Vagina (tissue), 2 donors: ENCODE measurements at places on chromosomes 5 and 9.

- H3K27me3 ChIP-seq: no peaks in the 10 kb centered on the region
- H3K4me1 ChIP-seq: peaks cover 9% of the 10 kb centered on the region
- no peak overlapping the region for H3K27ac ChIP-seq
- no peak for DNase-seq
Observed at GRCh38 chr9:3879315-3879714, 353.5 kb upstream of the RFX3 start.

DNA sequence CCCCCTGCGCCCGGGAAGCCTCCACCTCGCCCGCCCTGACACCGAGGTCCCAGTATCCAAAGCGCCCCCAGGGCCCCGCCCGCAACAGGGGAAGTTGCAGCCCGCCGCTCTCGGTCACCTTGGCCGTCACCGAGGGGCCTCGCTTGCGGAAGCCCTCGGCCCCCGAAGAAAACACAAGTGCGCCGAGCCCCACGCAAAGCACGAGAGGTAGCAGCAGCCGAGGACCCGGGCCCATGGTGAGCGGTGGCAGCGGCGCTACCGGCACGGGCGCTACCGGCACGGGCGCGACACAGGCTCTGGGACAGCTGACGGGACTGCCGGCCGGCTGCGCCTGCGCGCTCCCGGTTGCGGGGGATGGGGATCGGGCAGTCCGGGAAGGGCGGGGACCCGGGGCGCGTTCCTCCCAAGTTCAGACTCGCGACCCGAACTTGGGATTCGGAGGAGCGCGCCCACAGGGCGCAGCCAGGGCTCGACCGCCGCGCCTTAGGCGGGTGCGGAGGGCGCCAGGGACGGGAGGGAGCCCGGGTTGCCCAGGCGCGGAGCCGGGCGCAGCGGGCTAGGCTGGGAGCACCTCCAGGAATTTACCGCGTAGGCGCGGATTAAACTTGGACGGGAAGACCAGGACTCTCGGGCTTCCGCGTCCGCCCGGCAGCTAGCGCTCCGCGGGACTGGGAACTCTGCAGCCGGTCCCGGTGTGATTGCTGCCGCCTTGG lies at the start of gene PPIC:
PPIC (minus strand) TSS at position 335 of the 713 bp plus-strand sequence; CDS start at position 235, 100 bp downstream.
- no peaks in the 10 kb centered on the region for H3K36me3 ChIP-seq
- H3K27me3 ChIP-seq: no peaks in the 10 kb centered on the region
- peaks cover 9% of the 10 kb centered on the region for H3K4me1 ChIP-seq
- peak within 1 kb of the TSS; percentile 68 for H3K4me3 ChIP-seq
- DNase-seq: no peak

- H3K27me3 ChIP-seq: no peaks in the 10 kb centered on the region
- peak overlapping the region; percentile 69 for H3K4me3 ChIP-seq
- H3K27ac ChIP-seq: peak overlapping the region; percentile 84
- H3K4me1 ChIP-seq: peaks cover 38% of the 10 kb centered on the region
Observed at GRCh38 chr5:40681363-40682153, 1.8 kb downstream of the PTGER4 start.

DNA sequence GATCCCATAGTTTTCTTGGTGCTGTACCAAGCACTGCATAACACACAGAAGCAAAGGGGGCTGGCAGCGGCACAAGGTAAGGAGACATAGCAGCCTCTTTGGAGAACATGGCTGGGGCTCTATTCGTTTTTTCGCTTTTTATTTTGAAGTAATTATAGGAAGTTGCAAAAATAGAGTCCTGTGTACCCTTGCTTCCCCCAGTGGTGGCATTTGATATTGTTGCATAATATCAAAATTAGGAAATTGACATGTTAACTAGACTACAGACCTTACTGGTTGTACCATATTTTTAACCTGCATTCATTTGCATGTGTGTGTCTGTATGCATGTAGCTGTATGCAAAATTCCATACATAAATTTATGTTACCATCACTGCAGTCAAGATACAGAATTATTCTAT lies 6.6 kb upstream of the UBQLN1 start:
- no peaks in the 10 kb centered on the region for H3K36me3 ChIP-seq
- H3K4me1 ChIP-seq: no peaks in the 10 kb centered on the region
- no peak for DNase-seq
- no peak overlapping the region for H3K4me3 ChIP-seq

- peaks cover 5% of the 10 kb centered on the region for H3K27me3 ChIP-seq
- DNase-seq: no peak
- H3K27ac ChIP-seq: peak overlapping the region; percentile 59
- peaks cover 48% of the 10 kb centered on the region for H3K4me1 ChIP-seq
- H3K4me3 ChIP-seq: peak overlapping the region; percentile 50
Observed at GRCh38 chr9:14348373-14349145, 34.6 kb upstream of the NFIB start.

DNA sequence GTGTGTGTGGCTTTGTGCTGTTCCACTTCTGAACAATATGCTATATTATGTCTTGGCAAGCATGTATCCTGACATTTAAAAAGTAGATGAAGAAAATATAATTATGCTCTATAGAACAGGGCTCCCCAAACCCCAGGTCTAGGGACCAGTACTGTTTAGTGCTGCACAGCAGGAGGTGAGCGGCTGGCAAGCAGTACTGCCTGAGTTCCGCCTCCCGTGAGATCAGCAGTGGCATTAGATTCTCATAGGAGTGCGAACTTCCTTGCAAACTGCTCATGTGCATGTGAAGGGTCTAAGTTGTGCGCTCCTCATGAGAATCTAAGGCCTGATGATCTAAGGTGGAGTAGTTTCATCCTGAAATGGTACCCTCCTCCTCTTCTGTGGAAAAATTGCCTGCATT lies 979.1 kb upstream of the CTNND2 start:
- H3K27ac ChIP-seq: no peak overlapping the region
- no peak for DNase-seq
- H3K36me3 ChIP-seq: no peaks in the 10 kb centered on the region
- no peak overlapping the region for H3K4me3 ChIP-seq
- H3K27me3 ChIP-seq: no peaks in the 10 kb centered on the region

- no peaks in the 10 kb centered on the region for H3K4me1 ChIP-seq
- H3K27me3 ChIP-seq: no peaks in the 10 kb centered on the region
- H3K36me3 ChIP-seq: no peaks in the 10 kb centered on the region
- no peak overlapping the region for H3K4me3 ChIP-seq
- peak overlapping the region; percentile 9 for H3K27ac ChIP-seq
Observed at GRCh38 chr5:9537223-9538141, 8.4 kb downstream of the SEMA5A start.

GRCh38 chr9:112623198-112623597 lies 94.7 kb downstream of the INIP start:
- H3K27me3 ChIP-seq: no peaks in the 10 kb centered on the region
- no peaks in the 10 kb centered on the region for H3K4me1 ChIP-seq
- no peaks in the 10 kb centered on the region for H3K36me3 ChIP-seq
- DNase-seq: no peak
- H3K27ac ChIP-seq: no peak overlapping the region

GRCh38 chr5:153960269-153961215 lies 78.2 kb downstream of the FAM114A2 start:
- H3K4me1 ChIP-seq: no peaks in the 10 kb centered on the region
- DNase-seq: no peak
- no peaks in the 10 kb centered on the region for H3K27me3 ChIP-seq
- H3K27ac ChIP-seq: no peak overlapping the region
- H3K36me3 ChIP-seq: no peaks in the 10 kb centered on the region
- no peak overlapping the region for H3K4me3 ChIP-seq

GRCh38 chr9:127788337-127789011 lies 2.6 kb downstream of the CDK9 start:
- no peak for DNase-seq
- peaks cover 50% of the 10 kb centered on the region for H3K4me1 ChIP-seq
- no peak overlapping the region for H3K27ac ChIP-seq
- H3K36me3 ChIP-seq: no peaks in the 10 kb centered on the region
- H3K27me3 ChIP-seq: no peaks in the 10 kb centered on the region
- H3K4me3 ChIP-seq: no peak overlapping the region

DNA sequence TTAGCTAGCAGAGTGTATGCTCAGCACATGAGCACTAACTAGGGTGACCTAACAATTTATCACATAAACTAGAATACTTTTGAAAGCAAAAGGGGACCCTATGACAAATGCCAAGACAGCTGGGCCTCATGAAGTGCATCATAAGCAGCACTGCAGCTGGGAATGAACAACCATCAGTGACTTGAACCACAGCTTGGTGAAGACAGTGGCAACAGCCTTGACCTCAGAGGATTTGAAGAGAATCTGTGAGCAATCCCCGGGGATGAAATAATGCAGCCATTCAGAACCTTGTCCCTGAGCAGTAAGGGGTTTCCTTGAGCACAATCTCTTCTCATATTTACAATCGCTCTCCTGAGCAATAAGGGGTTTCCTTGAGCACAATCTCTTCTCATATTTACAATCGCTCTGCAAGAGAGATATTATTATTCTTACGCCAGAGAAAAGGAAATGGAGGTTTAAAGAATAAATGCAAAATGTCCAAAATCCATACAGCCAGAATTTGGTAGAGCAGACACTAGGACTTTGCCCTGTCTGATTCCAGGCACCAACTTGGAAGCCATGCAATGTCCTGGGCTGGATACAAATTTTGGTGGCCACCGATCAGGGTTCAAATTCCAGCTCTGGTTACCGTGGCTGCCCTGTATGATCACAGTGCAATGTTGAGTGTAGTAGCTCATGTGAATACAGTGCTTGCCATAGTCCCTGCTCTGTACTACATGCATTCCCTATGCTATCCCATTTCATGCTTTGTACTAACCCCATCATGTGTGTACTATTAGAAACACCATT lies 846 bp upstream of the NSG2 start:
- H3K36me3 ChIP-seq: no peaks in the 10 kb centered on the region
- no peak overlapping the region for H3K4me3 ChIP-seq
- no peaks in the 10 kb centered on the region for H3K4me1 ChIP-seq

- peaks cover 62% of the 10 kb centered on the region for H3K4me1 ChIP-seq
- H3K36me3 ChIP-seq: no peaks in the 10 kb centered on the region
- no peak overlapping the region for H3K4me3 ChIP-seq
- peak overlapping the region; percentile 97 for H3K27ac ChIP-seq
Observed at GRCh38 chr9:35910613-35911359, 1.5 kb downstream of the SPAAR start.

DNA sequence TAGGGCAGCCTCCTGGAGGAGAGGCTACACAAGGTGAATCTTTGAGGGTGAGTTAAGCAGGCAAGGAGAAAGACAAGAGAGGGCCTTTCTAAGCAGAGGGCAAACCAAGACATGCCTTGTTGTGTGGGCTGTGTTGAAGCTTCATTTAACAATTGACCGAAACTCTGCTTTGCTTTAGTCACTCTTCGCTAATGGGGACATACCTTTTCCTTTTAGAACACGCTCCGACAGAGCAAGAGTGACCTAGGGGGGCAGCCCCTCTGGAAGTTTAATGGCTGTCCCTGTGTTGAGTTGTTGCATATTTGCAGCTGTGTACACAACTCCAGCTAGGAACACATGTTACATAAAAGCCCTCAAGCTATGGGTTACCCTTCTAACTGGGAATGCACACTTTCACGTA lies 218.1 kb upstream of the WWC1 start:
- no peaks in the 10 kb centered on the region for H3K36me3 ChIP-seq
- H3K4me3 ChIP-seq: no peak overlapping the region
- no peaks in the 10 kb centered on the region for H3K4me1 ChIP-seq

DNA sequence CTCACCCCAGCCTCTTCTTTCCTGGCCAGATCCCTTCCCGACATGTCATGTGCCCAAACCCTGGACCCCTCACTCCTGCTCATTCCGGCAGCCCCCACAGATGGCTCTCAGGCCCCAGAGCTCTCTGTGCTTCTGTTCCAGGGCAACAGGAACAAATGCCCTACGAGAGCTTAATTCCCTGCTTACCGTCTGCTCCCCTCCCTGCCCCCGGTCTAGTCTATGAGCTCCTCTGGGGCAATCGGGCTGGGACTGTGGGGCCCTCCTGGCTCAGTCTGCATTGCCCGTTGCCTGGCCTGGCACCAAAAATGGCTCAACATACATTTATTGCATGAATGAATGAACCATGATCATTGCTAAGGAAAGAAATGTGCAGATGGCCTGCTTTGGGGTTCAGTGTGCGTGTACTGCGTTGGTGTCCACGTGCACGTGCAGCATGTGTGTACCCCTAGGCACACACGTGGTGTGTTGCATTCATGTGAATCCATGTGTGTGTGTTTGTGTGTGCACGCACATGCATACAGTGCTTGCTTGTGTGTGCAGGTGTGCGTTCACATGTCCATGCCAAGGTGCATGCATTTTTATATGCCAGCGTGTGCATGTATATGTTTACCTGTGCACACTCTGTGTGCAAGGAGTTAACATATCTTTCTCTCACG lies 201.2 kb upstream of the IER5L start:
- H3K27me3 ChIP-seq: no peaks in the 10 kb centered on the region
- no peaks in the 10 kb centered on the region for H3K36me3 ChIP-seq
- no peak overlapping the region for H3K4me3 ChIP-seq
- no peak overlapping the region for H3K27ac ChIP-seq

DNA sequence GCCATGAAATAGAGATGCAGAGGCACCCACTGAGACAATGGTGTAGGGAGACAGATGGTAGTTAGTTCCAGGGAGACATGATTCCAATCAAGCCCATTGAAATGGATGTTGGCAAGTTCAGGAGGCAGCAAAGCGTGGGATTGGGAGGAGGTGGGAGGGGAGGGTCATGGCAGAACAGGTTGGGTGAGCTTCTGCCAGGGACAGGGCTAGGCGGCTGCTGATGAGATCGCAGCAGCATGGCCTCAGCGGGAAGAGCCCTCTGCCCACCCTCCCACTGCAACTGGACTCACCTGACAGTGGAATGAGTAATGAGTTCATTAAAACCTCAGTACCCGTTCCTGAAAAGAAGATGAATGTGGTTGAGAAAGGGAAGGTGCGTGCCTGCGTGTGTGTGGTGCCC lies 418.2 kb downstream of the CDK5RAP2 start:
- H3K4me1 ChIP-seq: no peaks in the 10 kb centered on the region
- no peaks in the 10 kb centered on the region for H3K27me3 ChIP-seq
- no peaks in the 10 kb centered on the region for H3K36me3 ChIP-seq
- no peak for DNase-seq

DNA sequence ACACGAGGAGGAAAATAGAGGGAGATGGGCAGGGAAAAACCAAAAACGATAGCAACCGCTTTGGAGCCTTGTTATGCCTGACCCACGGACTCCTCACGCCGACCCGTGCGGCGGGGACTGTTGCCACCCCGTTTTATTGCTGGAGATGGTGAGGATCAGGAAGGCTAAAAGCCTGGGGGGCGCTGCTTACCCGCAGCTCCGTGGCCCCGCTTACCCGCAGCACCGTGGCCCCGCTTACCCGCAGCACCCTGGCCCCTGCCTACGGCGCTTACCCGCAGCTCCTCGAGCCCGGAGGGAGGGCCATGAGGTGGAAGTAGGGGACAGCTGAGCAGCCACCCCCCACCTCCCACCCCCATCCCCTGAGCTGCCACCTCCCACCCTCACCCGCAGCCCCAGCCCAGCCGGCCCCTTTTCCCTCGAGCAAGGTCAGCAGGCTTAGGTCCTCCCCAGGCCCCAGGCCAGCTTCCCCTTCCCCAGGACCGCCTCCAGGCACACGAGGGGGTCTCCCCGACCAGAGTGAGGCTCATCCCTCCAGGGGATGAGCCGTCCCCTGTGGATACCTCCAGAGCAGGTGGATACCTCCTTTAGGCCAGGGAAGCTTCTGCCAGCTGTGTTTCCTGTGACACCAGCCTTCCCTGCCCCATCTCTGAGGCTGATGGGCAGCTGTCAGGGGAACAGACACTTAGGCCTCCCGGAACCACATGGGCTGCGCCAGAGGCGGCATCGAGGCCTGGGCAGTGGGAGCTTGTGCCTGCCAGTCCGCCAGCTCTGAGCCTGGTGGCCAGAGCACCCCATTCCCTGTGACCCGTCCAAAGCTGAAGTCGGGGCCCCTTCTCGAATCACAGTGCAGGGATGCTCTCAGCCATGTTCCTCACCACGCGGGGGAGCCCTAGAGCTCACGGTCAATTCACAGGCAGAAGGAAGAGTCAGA lies 92.3 kb downstream of the LMX1B start:
- no peak overlapping the region for H3K4me3 ChIP-seq
- no peak overlapping the region for H3K27ac ChIP-seq
- no peaks in the 10 kb centered on the region for H3K27me3 ChIP-seq
- no peaks in the 10 kb centered on the region for H3K36me3 ChIP-seq

- H3K27me3 ChIP-seq: no peaks in the 10 kb centered on the region
- no peak overlapping the region for H3K4me3 ChIP-seq
- peaks cover 14% of the 10 kb centered on the region for H3K36me3 ChIP-seq
- H3K27ac ChIP-seq: no peak overlapping the region
Observed at GRCh38 chr9:100052375-100052774, 46.4 kb downstream of the ERP44 start.
